ENCODE measurements at places on chromosomes 4 and X.

DNA sequence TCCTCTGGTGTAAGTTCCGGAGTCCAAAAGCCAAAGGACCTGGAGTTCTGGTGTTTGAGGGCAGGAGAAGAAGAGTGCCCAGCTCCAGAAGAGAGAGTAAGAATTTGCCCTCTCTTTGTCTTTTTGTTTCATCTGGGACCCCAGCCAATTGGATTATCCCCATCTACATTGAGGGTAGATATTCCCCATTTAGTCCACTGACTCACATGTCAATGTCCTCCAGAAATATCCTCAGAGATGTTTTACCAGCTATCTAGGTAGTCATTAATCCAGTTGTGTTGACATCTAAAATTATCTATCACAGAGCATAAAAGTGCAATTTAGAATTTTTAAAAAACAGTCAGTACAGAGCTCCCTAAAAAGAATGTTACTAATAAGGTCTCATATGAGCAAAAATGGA is 132.9 kb upstream of the TMEM47 start:
- no peak for DNase-seq

- no peak for DNase-seq
Measured at GRCh38 chr4:180253419-180253818, 1989.8 kb upstream of the TENM3 start.

GRCh38 chr4:75398501-75398900 is 115.7 kb downstream of the RCHY1 start:
- DNase-seq, result no peak

- DNase-seq, result no peak
Measured at GRCh38 chr4:15244354-15244753, 183.5 kb upstream of the C1QTNF7 start.

- no peak for DNase-seq
Measured at GRCh38 chrX:103398421-103398864, 22.1 kb downstream of the BEX3 start.

Data from activated CD4-positive, CD25-positive, alpha-beta regulatory T cell treated with anti-CD3 and anti-CD28 coated beads, Interleukin-2, amount 50 U/mL, for 16 hours (primary cell).